NCI-H526 (cell line): ENCODE measurements at places on chromosomes 2 and 18.
A peak's percentile ranks its signal among the peaks of the same experiment; 100 is the strongest.

GRCh38 chr2:7449298-7449697, 532.1 kb downstream of the RNF144A start:
- DNase-seq, result no peak

- no peak for DNase-seq
These were observed 27.6 kb downstream of the CIB4 start for GRCh38 chr2:26613241-26614215.

GRCh38 chr2:100819370-100820272, at the start of gene NPAS2:
Gene NPAS2 (plus strand): TSS chr2:100820139. CDS start chr2:100904755, 84,616 bp downstream.
- DNase-seq, result peak; percentile 67

GRCh38 chr2:32718752-32719151, 90.9 kb downstream of the TTC27 start:
- no peak for DNase-seq

DNA sequence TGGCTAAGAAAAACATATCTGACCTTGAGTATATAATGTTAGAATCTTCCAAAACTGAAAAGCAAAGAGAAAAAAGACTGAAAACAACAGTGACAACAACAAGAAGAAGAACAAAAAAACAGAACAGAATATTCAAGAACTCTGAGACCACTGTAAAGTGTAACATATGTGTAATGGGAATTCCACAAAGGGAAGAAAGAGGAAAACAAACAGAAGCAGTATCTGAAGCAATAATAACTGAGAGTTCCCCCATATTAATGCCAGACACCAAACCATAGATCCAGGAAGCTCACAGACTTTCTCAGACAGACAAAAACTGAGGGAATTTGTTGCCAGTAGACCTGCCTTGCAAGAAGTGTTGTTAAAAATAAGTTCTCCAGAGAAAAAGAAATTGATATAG, 58.9 kb downstream of the TXNL1 start:
- DNase-seq, result no peak

DNA sequence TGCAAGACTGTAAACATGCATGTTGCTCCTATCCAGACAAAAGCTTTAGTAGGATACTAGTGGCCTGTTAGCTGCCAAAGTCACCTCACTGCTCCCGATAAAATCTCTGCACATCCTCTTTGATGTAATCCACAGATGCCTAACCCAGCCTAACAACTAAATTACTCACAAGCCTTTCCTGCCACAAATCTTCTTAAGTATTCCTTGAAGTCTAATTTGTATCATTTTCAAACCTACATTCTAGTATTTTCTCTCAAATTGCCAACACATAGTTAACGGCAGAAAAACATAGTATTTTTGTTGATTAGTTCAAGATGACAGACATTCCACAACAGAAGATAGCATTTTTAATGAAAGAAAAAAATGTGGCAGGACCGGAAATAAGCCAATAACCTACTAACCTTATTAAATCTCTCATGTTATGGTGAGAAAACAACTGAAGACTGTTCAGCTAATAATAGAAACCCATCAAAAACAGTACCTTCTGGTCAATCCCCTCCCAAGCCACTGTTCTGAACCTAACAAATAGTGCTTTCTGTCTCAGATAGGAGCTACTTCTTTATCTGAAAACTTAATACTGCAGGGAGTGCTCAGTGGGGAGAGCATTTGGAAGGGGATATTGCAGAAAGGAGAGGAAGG, at the start of gene MPP4:
Gene MPP4 (minus strand): TSS at position 57 of the 639 bp plus-strand sequence. CDS start 4,690 bp downstream, outside the sequence.
- DNase-seq, result no peak

GRCh38 chr2:69589973-69590652, 53.4 kb downstream of the AAK1 start:
- DNase-seq, result no peak

DNA sequence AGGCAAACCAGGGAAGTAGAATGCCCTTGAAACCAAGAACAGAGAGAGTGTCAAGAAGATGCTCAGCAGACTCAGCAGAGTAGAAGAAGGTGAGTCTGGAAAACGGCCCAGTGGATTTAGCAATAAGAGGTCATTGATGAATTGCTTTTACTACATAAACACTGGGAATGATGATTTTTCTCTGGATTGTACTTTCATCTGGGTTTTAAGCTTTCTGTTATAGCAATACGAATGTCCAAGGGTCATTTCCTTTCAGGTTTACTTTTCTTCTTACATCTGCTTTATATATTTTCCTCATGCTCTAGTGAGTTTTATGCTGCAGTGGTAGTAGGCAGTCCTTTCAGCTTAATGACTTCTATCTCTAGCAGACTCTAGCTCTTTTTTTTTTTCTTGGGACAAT, 16.9 kb downstream of the EML6 start:
- no peak for DNase-seq
